Stimulated activated CD4-positive, alpha-beta T cell treated with anti-CD3 and anti-CD28 coated beads, Interleukin-2, amount 100 ng/mL, for 24 hours (primary cell): ENCODE measurements at places on chromosomes 4 and X.

DNA sequence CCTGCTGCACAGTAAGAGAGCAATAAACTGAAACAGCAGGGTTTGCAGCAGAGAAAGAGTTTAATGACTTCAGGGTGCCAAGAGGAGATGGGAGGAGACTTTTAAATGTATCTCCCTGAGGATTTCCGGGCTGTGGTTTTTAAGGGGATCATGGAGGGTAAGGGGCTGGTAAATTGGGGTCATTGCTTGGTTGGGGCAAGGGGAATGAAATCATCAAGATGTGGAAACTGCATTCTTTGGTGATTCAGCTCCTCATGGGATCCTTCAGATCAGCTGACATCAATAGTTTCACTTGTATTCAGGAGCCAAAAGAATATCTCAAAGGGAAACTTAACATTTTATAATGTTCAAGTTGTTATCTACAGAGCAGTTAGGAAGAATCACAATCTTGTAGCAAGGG lies 174.3 kb upstream of the ANXA10 start:
- no peak for DNase-seq

GRCh38 chrX:86455495-86455894 lies 307.2 kb downstream of the DACH2 start:
- DNase-seq = no peak

- DNase-seq = no peak
Observed at GRCh38 chr4:105719204-105719603, 10.6 kb downstream of the GSTCD start.

DNA sequence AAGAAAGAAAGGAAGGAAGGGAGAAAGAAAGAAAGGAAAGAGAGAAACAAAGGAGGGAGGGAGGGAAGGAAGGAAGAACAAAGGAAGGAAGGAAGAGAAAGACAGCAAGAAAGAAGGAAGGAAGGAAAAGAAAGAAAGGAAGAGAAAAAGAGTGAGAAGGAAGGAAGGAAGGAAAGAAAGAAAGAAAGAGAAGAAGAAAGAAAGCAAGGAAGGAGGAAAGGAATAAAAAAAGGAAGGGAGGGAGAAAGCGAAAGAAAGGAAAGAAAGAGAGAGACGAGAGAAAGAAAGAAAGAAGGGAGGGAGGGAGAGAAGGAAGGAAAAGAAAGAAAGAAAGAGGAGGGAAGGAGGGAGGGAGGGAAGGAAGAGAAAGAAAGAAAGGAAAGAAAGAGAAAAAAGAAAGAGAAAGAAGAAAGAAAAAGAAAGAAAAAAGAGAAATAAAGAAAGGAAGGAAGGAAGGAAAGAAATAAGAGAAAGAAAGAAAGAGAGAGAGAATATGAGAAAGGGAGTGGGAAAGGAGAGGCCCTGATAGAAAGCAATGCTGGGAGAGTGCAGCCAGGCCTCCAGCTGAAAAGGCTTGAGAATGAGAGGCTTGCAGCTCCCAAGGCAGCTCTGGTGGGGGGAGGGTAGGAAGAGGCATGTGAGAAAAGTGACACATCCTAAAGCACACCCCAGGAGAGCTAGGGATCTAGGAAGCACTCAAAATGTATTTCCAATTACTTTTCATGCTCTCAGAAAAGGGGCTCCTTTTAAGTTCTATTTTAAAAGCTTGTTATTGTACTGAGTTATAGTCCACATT lies 134.0 kb upstream of the ZIC3 start:
- DNase-seq = no peak

DNA sequence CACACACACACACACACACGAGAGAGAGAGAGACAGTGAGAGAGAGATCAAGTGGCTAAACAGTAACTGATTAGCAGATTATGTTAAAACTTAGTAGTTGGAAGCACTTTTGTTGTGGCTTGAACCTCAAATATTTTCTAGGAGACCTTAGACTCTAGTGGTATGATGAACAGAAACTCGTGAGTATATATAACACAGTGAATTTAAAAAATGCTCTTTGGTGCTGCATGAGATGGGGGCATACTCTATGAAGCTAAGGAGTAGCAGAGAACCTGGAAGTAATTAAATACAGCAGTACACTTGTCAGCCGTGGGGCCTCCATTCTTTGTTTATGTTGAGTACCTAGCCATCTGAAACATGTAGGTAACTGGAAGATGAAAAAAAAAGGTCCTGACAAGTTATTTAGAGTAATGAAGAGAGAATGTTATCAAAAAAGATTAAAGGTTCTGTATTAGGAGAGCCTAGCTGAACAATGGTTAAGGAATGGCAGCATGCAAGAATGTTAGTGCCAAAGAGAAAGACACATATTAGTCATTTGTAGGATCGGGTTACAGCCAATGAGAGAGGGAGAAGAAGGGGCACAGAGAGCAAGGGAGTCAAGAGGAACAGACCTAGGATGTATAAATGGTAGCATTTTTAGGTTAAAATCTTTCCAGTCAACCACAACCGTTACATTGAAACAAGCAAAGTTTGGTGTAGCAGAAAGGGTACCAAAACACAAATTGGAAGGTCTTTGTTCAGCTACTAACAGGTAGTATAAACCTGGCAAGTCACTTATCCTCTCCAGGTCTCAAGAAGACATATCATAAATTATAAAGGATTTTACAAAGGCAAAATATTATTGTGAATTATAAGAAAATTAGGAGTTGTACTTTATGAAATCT lies 316.7 kb upstream of the DIPK2B start:
- DNase-seq = no peak

DNA sequence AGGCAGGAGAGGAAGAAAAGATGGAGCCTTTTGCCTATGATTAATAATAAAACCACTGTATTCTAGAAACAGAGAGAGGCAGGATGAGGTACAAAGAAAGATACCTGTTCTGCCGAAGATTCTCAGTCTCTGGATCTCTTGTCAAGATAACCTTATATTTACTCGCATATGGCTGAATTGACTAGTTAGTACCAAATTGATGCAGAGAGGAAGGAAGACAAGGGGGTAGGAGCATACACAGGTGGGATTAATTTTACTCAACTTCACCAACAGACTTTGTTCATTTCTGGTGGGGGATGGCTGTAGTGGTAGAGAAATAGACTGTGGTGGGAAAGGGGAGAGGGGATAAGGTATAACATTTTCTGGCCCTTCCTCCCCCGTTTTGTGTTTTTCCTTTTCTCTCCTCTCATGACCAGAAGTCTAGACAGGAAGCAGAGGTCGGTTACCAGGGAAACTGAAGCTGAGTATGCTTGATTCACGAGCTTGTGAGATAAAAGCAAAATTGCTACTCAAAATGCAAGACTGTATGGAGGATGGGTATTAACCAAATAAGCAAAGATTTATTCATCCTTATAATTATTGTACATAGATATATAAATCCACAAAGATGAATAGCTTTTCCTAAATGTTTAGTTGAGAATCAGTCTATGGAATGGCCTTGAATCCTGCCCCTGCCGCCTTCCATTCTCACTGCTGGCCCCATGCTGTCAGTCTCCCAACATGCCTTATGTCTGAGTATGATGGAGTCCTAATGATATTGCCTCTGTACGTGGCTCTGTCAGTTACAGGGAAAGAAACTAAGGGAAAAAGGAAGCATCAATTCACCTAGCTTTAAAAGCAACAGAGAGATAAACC lies 17.8 kb upstream of the PAGE2B start:
- no peak for DNase-seq

DNA sequence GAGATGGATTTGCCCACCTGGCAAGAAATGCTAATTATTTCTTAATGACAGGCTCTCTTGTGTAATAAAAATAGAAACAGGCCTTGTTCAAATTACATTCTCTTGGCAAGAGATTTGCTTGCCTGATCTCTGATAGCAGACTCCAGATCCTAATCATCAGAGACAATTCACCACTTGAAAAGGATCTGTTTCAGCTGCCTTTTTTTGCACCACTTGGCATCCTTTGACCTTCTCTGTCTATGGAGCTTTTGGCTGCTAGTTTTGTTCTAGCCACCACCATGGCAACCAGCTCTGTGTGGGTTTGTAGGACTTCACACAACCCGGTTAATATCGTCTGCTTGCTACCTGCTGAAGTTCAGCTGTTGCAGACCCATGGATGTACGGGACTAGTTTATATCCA lies 241.1 kb upstream of the TLL1 start:
- DNase-seq = no peak

DNA sequence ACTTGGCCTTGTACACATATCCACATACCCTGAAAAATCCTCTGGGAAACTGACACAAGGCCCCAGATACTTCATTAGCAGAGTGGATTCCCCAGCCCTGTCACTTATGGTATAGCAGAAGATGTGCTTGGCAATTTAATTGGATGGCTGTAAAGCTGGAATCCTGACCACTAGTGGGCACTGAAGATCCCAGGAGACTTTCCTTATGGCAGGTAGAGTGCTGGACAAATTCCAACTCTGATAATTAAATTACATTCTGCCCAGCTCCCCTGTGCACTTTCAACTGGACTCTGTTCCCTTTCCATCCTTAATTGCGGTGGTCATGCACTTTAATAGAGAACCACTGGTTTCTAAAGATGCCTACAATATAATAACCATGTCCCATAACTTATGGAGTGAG lies 119.8 kb downstream of the DCK start:
- DNase-seq = no peak

DNA sequence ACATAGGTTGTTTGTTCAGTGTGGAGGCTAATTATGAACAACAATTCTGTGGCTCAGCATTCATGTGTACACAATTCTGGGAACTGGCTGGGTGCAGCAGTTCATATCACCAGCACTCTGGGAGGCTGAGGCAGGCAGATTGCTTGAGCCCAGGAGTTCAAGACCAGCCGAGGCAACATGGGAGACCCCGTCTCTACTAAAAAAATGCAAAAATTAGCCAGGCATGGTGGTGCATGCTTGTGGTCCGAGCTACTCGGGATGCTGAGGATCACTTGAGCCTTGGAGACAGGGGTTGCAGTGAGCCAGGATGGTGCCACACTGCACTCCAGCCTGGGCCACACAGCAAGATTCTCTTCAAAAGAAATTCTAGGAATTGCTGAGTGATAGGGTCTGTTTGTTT lies 4.5 kb upstream of the PPP2R2C start:
- no peak for DNase-seq

DNA sequence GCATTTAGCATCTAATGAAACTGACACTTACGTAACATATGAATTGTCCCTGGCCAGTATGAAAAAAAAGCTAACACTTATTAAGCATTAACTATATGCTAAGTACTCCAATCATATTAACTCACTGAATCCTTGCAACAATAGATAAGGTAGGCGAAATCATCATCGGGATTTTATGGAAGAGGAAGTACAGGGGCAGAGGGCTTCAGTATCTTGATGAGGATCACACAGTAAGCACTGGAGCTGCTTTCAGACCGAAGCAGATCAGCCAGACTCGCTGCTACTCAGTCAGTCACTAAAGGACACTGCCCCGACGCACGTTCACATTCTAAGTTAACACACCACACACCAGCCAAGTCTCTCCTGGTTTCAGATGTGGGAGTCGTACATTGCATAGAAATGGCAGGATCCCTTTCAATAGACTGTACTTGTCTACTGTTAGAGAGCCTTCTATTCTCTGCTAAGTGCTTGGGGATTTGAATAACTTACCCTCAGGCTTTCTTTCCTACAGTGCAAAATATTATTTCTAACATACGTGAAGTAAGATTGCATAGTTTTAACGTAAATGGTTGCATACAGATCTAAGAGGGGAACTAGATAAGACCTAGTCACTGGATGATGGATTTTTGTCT lies 540.2 kb upstream of the TENM3 start:
- DNase-seq = no peak

- no peak for DNase-seq
Observed at GRCh38 chrX:25178555-25178954, 162.8 kb upstream of the ARX start.

DNA sequence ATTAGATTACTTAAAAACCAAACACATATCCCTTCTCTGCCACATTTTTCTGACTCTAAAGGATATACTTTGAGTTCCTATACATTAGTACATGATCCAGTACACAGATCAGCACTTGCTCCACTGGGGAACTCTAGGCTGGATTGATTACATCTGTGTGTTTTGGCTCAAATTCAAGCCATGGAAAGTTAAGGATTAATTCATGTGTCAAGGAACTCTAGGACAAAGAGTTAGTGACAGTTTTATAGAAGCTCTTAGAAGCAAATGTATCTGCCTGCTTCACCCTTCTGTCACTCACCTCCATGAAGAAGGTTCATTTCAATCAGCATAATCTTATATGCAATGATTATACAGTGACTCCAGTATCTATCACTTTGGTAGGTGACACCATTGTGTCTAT lies 43.2 kb downstream of the SCFD2 start:
- no peak for DNase-seq

GRCh38 chrX:71997320-71997719 lies 86.7 kb downstream of the NHSL2 start:
- no peak for DNase-seq

GRCh38 chr4:25694466-25694865 lies 38.8 kb downstream of the SLC34A2 start:
- no peak for DNase-seq

DNA sequence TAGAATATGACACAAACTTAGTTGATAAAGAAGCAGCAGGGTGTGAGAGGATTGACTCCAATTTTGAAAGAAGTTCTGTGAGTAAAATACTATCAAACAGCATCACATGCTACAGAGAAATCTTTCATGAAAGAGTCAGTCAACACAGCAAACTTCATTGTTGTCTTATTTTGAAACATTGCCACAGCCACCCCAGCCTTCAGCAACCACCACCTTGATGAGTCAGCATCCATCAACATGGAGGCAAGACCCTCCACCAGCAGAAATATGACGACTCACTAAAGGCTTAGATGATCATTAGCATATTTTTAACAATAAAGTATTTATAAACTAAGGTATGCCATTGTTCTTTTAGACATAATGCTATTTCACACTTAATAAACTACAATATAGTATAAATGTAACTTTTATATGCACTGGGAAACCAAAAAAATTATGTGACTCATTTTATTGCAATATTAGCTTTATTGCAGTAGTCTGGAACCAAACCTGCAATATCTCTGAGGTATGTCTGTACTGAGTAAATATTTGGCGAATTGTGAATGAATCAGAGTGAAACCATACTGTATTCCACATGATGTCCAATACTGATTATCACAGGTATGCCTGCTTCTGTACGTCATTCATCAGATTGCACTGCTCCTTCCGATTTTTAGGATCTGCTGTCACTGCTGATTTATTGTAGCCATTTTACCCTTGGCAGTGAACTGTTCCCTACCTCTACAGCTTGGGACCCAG lies 11.6 kb downstream of the FRMPD4 start:
- no peak for DNase-seq

- DNase-seq = no peak
Observed at GRCh38 chr4:118939169-118939783, 50.6 kb downstream of the SYNPO2 start.

- DNase-seq = peak; percentile 29
Observed at GRCh38 chr4:109434007-109434971, 674 bp downstream of the SEC24B start.

DNA sequence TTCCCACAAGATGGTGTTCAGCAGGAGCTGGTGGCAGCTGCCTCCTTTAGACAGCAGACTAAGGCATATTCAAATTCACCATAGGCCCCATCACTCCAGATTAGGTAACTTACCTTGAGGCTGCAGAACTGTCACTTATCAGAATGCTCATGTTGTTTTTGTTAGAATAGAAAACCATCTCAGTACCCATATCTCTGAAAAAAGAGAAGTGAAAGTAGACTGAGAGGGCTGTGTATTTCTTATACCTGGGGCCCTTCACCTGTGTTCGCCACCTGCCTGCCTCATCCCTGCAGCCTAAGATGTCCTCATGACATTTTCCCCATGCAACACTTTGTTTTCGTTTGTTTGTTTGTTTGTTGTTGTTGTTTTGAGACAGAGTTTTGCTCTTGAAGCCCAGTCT lies 32.9 kb upstream of the SPRY1 start:
- no peak for DNase-seq
